ENCODE measurements at places on chromosomes 1 and 21.

DNA sequence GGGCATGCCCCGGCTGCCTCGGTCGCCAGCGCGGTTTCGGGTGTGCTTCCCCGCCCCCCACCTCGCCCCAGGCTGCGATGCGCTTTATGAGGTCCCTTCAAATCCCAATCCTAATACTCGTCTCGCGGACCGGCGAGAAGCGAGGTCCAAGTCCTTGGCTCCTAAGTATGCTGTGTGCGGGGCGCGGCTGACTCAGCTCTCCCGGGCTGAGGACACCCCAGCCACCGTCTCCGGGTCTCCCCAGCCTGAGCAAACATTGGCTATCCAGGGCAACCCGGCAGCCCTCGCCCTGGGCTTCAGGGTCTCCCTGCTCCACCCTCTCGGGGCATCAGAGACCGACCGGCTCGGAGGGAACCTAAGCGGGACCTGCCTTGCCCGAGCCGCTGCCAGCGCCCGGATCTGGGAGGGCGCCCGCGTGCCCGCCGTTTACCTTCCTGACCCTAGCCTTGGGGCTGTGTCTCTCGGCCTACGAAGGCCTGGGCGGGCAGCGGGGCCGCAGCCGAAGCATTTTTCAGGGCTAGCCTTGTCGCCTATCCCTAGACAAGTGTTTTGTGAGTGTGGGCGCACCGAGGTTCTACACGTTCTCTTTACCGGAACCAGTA lies 1.2 kb downstream of the ITPKB start:
- DNase-seq: no peak

- DNase-seq: no peak
Measured at GRCh38 chr1:103211073-103211472, 102.8 kb upstream of the COL11A1 start.

- no peak for DNase-seq
Measured at GRCh38 chr1:230137337-230137815, 70.3 kb downstream of the GALNT2 start.

- DNase-seq: no peak
Measured at GRCh38 chr1:107593501-107594209, 371.3 kb downstream of the VAV3 start.

GRCh38 chr1:172456344-172456769 lies 12.5 kb upstream of the PIGC start:
- DNase-seq: no peak

DNA sequence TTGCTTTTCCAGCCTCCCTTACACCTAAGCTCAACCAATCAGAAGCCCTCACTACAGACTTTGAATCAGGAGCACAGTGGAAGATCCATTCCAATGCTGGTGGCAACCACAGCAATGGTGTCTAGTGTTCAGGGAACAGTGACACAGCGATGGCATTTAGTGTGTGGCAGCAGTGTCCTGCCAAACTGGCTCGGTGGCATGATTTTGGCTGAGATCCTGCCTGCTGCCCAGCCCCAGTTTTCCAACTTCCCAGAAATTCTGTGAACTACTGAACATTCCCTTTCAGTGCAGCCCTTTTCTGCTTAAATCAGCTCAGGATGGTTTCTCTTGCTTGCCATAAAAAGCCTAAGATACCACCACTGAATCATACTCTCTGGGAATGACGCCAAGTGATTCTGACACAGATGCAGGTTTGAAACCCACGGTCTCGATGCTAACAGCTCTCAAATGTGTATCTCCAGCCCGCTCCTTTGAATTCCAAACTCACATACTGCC lies 8.8 kb downstream of the ASAP3 start:
- DNase-seq: no peak

DNA sequence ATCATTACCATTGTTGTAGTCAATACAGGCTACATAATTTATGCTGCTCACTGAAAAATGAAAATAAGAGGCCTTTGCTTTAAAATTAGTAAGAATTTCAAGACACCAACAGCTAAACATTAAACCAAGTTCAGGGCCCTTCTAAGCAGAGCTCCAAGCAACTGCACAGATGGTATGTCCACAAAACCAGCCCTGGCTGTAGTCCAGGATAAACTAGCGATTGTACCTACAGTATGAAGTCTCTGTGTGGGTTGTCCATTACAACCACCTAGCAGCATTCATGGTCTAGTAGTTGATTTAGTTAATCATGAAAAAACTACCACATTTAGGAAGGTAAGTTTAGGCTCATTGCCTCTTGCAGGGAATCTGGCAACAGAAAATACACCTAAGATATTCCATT lies 35.3 kb downstream of the CLCA4 start:
- DNase-seq: no peak

DNA sequence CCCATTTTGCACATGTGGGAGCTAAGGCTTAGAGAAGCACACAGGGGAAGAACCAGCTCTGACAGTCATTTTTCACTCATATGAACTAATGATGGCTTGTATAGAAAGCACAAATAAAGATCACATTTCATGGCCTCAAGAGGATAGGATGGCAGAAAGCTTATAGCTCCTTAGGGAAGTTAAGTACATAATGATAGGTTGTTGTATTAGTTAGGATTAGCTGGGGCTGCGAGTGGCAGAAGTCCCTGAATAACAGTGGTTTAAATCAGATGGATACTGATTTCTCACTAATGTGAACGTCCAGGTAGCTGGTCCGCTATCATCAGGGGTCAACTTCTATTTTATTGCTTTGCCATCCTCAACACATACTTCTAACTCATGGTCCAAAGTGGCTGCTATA lies 284.0 kb downstream of the RPS6KC1 start:
- DNase-seq: no peak

- no peak for DNase-seq
Measured at GRCh38 chr1:70353601-70354331, 756 bp downstream of the ANKRD13C start.
